Gastroesophageal sphincter (tissue), 4 donors: ENCODE measurements at places on chromosomes 13 and 19. TPM values are rescaled to one million over a fixed set of nuclear protein-coding genes. Genes with fewer than 3 reads are reported as not detected.
A peak's percentile ranks its signal among the peaks of the same experiment; 100 is the strongest.

MAST1 gene
- not detected for total RNA-seq

- no peak overlapping the region for H3K27ac ChIP-seq
- no peaks in the 10 kb centered on the region for H3K36me3 ChIP-seq
- ATAC-seq, result no peak
- H3K27me3 ChIP-seq, result no peaks in the 10 kb centered on the region
- no peak overlapping the region for H3K4me3 ChIP-seq
- no peaks in the 10 kb centered on the region for H3K4me1 ChIP-seq
Measured at GRCh38 chr13:76094645-76095044, 458.5 kb downstream of the LMO7 start.

PROZ gene
- not detected for total RNA-seq

C19orf18 gene
- total RNA-seq, result not detected

GRCh38 chr13:32254416-32254815, 60.7 kb downstream of the ZAR1L start:
- H3K27me3 ChIP-seq, result no peaks in the 10 kb centered on the region
- ATAC-seq, result no peak
- peak overlapping the region; percentile 46 for H3K4me3 ChIP-seq
- H3K36me3 ChIP-seq, result no peaks in the 10 kb centered on the region

DNA sequence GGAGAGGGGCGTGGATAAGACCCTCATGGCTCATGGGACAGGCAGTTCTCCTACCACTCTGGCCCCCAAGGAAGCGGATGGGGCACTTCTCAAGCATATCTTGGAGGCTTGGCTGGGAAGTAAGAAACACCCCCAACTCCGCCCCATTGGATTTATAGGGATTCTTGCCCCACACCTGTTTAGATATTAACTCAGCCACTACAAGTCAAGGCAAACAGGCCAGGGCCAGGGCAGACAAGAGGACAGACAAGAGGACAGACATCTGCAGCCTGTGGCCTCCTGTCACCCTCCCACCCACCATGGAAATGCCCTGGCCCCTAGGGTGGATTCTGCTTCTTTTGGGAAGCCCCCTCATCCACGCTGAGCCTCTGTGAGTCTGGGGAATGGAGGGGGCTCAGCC, 24.1 kb downstream of the RDH8 start:
- H3K27ac ChIP-seq, result no peak overlapping the region
- H3K4me1 ChIP-seq, result no peaks in the 10 kb centered on the region

RGS9BP gene
- total RNA-seq, result 4.1 TPM

GRCh38 chr19:1189419-1189818, 15.4 kb upstream of the SBNO2 start:
- no peaks in the 10 kb centered on the region for H3K27me3 ChIP-seq
- H3K4me1 ChIP-seq, result no peaks in the 10 kb centered on the region
- H3K27ac ChIP-seq, result no peak overlapping the region
- no peak for ATAC-seq
- no peaks in the 10 kb centered on the region for H3K36me3 ChIP-seq
- no peak overlapping the region for H3K4me3 ChIP-seq

- H3K27ac ChIP-seq, result no peak overlapping the region
- peaks cover 2% of the 10 kb centered on the region for H3K27me3 ChIP-seq
- no peak overlapping the region for H3K4me3 ChIP-seq
- no peak for ATAC-seq
- H3K36me3 ChIP-seq, result no peaks in the 10 kb centered on the region
Measured at GRCh38 chr13:31731921-31732320, 7.4 kb upstream of the RXFP2 start.

KLC3 gene
- total RNA-seq, result not detected
